ENCODE measurements at places on chromosomes 13 and 19. TPM values are rescaled to one million over a fixed set of nuclear protein-coding genes. Genes with fewer than 3 reads are reported as not detected.

DNA sequence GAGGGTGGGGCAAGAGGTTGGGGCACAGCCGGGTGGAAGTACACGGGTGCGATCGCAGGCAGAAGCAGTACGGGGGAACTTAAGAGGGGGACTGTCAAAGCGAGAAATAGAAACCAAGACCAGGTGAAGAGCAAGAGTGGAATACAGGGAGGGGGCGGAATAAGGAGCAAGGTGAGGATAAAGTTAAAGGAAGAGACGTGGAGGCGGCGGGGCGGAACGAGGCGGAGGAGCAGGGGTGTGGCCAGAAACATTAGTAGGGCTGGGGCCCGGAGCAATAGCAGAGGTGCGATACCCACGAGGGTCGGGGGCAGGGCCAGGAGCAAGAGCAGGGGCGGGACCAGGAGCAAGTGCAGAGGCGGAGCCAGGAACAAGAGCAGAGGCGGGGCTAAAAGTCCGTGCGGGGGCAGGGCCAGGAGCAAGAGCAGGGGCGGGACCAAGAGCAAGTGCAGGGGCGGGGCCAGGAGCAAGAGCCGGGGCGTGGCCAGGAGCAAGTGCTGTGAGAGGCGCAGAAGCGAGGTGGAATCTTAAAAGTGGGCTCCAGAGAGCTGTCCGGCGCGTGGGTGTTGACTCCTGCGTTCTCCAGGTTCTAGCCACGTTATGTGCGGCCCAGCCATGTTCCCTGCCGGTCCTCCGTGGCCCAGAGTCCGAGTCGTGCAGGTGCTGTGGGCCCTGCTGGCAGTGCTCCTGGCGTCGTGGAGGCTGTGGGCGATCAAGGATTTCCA, 1.2 kb downstream of the CATSPERG start:
- DNase-seq: peak; percentile 95

GRCh38 chr13:44302233-44302632, 71.4 kb upstream of the SERP2 start:
- DNase-seq: no peak

DNA sequence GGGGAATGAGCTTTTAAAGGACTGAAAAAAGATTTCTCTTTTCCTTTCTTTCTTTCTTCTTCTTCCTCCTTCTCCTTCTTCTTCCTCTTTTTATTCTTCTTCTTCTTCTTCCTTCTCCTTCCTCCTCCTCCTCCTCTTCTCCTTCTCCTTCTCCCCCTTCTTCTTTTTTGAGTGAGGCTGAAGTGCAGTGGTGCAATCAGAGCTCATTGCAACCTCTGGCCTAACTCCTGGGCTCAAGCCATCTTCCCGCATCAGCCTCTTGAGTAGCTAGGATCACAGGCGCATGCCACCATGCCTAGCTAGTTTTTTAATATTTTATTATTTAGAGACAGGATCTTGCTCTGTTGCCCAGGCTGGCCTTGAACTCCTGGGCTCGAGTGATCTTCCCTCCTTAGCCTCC, 120.9 kb upstream of the KL start:
- DNase-seq: no peak

- no peak for DNase-seq
Observed at GRCh38 chr13:40318366-40318765, 348.1 kb downstream of the FOXO1 start.

DNA sequence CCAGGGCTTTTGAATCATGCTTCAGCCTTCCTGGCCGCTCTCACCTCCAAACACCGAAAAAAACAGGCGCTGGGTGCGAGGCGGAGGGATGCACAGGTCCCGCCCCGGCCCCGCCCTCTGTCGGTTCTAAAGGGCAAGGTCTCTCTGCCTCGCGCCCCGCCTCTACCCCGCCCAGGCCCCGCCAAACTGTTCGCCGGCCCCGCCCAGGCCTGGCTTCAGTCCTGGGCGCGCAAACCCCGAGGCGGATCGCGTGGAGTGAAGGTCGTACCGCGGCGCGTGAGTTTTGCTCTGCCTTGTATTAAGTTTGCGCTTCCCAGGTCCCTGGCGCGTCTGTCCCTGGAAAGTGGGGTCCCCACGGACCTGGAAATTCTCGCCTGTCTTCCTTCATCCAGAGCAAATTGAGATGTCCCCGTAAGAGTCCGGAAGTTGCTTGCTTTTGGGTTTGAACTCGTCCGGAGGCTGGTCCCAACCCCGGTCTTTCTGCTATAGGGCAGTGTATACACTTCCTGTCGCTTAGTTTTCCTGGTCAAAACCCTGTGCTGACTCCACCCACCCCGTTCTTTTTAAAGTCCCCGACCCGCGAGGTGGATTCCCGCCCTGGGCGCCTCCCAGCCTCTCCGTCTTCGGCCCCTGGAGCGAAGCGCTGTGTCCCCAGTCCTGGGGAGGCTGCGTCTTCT, 8.4 kb downstream of the ZNF808 start:
- DNase-seq: peak; percentile 85

- DNase-seq: no peak
Observed at GRCh38 chr13:97934590-97934989, 18.9 kb upstream of the IPO5 start.

- DNase-seq: no peak
Observed at GRCh38 chr13:78596399-78596735, 7.0 kb downstream of the POU4F1 start.

- DNase-seq: no peak
Observed at GRCh38 chr13:113770441-113770840, 11.4 kb downstream of the TMEM255B start.

DNA sequence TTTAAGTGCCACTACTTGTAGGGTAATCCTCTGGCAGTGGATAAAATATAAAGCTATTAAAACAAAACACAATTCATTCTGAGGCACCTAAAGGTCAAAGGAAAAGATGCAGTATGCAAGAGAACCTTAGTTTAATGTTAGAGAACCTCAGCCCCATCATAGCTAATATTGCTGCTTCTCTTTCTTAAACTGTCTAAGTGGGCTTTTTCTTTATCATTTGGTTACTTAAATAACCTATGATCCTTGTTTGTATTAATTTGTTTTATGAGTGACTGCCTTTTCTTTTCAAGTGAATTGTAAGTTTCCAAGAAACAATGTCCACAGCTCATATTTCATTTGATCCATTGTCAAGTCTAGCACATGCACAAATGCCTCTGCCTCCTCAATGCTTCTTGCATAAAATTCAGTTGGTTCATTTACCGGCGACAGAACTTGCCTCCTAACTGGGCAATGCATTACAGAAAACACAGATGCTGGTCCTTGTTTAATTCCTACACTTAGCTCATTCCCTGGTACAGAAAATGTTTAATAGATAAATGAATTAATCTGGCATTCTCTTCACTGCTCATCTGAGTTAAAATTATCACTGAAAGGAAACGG, 1049.8 kb downstream of the OLFM4 start:
- no peak for DNase-seq

GRCh38 chr13:110341445-110342244, 34.6 kb downstream of the COL4A2 start:
- DNase-seq: no peak

DNA sequence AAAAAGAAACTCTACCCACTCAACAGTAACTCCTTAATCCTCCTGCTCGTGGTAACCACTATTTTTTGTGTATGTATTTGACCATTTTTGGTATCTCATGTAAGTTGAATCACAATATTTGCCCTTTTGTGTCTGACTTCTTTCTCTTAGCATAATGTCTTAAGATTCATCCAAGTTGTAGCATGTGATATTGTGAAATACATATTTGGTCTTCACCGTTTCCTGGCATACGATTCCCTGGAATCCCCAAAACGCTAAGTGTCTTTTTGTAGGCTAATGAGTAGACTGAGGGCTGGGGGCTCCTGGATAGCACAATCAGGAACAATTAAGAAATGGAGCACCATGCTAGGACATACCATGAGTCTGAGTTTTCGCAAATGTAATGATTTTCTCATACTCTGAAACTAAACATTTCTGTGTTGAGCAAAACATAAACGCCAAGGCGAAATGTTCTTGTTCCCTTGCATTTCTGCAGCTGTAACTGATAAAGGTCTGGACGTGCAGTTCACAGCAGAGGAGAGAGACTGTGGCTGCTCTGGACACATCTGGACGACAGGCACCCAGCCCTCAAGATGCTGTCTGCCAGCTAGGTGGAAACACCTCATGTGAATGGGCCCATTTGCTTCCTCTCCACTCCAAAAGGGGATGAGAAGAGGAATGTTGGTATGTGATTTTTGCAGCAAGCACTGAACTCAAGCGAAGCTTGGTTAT, 38.4 kb downstream of the BRD4 start:
- DNase-seq: no peak

GRCh38 chr19:4639531-4640246, 373 bp downstream of the TNFAIP8L1 start:
- no peak for DNase-seq

GRCh38 chr19:46755077-46755852, 9.0 kb upstream of the STRN4 start:
- DNase-seq: no peak

DNA sequence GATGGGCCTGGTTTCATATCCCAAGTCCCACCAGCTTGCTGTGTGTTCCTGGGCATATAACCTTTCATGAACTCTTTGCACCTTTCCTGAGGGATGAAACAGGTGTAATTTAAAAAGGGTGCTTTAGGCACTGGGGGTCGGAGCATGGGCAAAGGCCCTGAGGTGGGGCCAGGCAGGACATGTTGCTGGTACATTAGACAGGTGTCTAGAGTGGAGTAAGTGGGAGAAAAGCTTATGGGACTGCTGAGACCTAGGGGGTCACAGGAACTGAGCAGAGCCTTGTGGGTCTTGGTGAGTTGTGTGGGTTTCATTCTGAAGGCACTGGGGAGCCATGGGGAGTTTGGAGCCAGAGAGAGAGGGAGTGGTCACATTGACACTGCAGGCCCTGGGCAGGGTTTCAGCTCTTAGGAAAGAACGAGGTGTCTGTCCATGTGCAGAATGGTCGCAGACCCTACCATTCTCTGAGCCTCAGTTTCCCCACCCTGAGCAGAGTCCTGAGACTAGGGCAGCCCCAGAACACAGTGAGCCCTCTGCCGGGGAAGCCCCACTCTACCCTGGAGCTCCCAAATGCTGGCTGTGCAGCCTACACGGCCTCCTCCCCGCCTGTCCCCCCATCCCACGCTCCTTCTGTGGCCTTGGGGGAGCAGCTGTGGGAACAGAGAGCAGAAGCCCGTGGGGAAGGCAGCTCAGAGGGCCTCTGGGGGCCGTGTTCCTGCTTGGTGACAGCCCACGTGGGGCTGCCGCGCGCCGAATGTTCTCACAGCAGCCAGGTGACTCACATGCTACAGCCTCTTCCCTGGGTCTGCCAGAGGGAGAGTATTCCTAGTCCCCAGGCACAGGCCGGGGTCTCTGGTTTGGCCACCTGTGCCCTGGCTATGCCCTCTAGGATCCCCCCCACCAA, 7.3 kb upstream of the HOMER3 start:
- no peak for DNase-seq

- no peak for DNase-seq
Observed at GRCh38 chr13:48739386-48739964, 85.7 kb downstream of the CYSLTR2 start.

- no peak for DNase-seq
Observed at GRCh38 chr19:51242881-51243630, 7.8 kb upstream of the SIGLECL1 start.

- no peak for DNase-seq
Observed at GRCh38 chr13:46495651-46496050, 57.3 kb upstream of the LRCH1 start.

GRCh38 chr13:59931621-59932020, 232.1 kb downstream of the DIAPH3 start:
- DNase-seq: no peak

DNA sequence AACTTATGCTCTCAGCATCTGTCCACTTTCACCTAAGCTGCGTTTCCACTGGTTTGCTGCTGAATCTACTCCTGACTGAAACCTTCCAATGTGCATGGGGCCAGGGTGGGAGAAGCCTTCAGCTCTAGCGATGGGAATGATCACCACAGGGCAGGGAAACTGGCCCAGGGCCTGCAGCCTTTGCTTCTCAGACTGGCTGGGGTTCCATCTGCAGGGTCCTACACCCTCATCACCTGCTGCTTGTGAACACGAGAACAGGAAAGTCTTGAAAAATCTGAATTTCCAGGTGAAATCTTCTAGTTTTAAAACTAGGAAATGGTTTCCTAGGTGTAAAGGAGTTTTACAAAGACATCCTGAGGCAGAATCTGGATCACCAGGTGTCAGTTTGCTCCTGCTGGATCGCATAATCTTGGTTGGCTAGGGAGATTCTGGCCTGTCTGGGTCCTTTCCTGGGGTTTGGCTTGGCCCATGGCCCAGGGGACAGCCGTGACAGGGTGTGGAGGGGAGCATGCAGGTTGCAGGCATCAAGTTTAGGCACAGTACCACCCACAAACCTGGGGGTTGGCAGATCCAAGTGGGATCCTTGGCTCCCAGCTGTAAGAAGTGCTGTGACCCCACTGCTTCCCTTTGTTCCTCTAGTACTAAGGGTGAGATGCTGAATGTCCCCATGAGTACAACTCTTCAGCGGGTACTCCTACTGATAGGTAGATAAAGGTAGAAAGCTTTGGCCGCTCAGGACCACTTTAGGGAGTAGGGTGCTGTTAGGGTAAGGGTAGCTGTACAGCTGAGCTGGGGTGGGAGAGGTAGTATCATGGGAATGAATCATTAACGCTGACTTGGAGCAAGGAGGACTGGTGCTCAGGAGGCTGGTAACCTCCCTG, 1.8 kb upstream of the UBE2M start:
- no peak for DNase-seq

GRCh38 chr19:38727868-38728660, 16.2 kb downstream of the CAPN12 start:
- no peak for DNase-seq

GRCh38 chr13:114143806-114144605, 11.6 kb upstream of the RASA3 start:
- peak; percentile 52 for DNase-seq

- no peak for DNase-seq
Observed at GRCh38 chr13:52903320-52903719, 54.9 kb upstream of the PCDH8 start.

GRCh38 chr19:55638864-55639359, 1.9 kb upstream of the ZNF580 start:
- DNase-seq: peak; percentile 76

GRCh38 chr13:48844676-48845075, 131.0 kb upstream of the FNDC3A start:
- DNase-seq: no peak

Gene NLRP5
- not detected for total RNA-seq

Gene PSG3
- not detected for total RNA-seq

Gene ZNF266
- 76.4 TPM for total RNA-seq

Gene RAB3A
- total RNA-seq: 4.7 TPM

Gene ZNF577
- total RNA-seq: 21.0 TPM

Gene CYP4F12
- total RNA-seq: 3.7 TPM

Gene PPP1R15A
- total RNA-seq: 69.8 TPM

Gene OR7A5
- not detected for total RNA-seq

Gene TMEM221
- not detected for total RNA-seq

Gene ZNF177
- total RNA-seq: 1.7 TPM
